ENCODE measurements at places on chromosomes 11 and 22.

GRCh38 chr11:74457356-74457755 lies 10.0 kb downstream of the KCNE3 start:
- no peak for DNase-seq

DNA sequence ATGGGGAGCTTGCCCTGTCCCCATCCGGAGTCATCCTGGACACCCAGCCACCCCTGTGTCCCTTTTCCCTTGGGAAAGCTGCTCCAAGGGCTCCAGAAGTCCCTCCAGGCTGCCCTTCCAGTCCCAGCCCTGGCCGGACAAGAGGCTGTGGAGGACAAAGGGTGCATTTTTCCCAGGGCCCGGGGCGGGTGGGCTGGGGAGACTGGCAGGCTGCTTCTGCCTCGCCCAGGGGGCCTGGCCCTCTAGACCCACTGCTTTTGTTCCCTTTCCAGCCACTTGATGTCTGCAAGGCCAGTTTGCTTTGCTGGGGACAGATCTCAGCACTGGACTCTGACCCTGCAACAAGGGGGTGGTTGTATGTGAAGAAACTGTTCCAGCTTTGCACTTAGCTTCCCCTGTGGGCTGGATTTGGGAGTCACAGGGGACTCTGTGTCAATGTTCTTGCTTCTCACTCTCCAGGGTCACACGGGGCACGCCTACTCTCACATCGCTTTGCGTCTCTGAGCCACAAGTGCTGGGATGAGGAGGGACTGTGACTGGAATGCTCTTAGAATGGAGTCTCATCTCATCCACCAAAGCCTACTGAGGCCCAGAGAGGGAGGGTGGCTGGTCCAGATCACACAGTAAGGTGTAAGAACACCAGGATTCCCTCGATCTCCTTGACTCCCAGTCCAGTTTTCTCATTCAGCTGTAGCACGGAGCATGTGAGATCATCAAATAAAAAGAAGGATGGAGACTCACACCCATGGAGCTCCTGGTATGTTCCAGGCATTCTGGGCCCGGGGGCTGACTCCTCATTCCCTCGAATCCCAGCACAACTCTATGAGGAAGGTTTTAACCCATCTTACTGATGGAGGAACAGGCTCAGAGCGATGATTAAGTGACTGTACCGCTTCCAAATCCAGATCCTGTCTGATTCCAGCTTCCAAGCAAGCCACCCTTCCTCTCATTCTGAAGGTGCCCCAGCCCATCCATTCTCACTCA lies 59.9 kb downstream of the FBXO7 start:
- DNase-seq = no peak

GRCh38 chr11:13033760-13034533 lies 24.8 kb downstream of the RASSF10 start:
- no peak for DNase-seq

DNA sequence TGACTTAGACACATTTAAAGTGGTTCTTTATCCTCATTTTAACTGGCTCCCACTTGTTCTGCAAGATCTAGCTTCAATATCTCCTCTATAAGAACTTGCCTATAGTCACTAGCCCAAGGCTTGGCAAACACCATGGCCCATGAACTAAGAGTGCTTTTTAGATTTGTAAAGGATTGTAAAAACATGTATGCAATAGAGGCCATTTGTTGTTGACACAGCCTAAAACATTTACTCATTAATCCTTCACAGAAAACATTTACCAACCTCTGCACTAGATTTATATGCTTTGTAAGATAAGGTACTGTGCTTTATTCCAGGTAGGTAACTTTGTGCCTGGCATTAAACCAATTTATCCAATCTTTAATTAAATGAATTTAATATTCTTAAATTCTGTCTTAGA lies 5.5 kb downstream of the HYLS1 start:
- DNase-seq = no peak

DNA sequence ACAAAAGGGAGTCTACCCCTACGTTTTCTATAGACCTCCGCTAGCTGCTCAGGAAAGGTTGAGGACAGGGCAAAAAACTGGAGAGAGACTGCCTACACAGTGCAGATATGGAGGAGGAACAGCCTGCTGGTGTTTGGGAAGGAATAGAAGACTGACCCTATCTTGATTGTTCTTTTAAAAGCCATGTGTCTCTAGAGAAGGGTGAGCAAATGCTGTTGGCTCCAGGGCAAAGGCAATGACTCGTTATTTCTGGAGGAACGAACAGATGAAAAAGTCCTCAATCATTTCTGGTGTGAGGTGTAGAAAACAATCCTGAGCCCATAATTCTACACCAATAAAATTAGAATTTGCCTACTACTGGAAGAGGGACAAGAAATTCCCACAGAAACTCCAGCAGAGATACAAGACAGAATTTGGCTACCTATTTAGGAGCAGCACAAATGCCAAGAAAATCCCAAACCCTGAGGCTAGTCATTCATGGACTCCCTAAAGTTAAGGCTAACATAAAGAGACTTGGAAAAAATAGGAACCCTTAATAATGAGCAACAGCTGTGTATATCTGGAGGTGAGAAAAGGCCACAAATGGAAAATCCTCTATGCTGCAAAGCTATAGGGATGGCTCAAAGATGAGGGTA lies 1206.3 kb upstream of the CNTN5 start:
- no peak for DNase-seq

DNA sequence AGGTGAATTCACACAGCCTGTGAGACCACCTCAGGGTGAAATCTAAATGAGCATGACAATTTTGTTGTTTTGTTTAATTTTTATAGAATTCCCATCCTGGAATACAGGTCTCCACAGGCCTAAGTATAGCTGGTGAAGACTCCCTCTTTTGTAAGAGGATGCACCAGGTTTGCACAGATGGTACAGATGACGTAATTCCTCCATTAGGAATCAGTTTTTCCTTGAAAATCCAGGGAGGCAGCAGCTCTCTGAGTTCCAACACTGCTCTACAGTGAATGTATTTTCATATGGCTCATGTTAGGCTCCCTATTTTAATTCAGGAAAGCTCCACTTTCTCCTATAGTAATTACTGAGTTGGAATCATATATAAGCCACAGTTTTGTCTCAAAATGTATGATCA lies 47.2 kb downstream of the USP28 start:
- no peak for DNase-seq

DNA sequence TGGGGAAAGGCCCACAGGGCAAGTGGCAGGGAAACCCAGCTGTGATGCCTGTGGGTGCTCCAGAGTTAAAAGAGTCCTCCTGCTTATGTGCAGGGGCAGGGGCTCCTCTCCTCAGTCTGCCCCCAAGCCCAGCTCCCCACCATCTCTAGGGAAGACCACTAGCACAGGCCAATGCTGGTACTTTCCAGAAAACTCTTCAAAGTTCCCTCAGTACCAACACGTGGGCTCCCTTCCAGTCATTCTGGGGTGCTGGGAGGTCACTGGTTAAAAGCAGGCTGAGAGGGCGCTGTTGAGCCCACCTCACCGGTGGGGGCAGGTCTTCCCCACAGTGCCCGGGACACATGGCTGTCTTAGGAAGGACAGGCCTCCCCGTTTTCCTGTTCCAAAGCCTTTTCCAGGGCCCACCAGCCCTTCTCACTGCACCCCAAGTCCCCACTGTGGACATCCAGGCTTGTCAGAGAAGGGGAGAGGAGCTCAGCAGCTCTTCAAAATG lies 154.6 kb downstream of the TRIM29 start:
- no peak for DNase-seq

- no peak for DNase-seq
Measured at GRCh38 chr22:29917052-29917902, 34.3 kb downstream of the MTMR3 start.

DNA sequence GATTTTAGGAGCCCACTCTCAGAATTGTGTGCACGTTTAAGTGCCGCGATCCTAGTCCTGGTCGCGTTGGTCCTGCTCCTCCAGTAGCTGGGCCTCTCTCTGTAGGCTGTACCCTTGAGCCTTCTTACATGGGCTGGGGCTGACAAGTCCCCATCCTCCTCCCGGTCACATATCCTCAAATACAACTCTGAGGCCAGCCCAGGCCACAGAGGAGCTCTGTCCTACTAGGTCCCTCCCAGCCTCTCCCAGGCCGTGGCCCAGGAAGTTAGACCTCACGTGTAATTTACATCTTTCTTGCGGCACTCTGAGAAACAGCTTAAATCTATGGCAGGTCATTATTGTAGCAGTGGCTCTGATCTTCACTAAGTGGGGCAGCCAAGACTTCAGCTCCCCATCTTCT lies 207.2 kb upstream of the TBCEL start:
- no peak for DNase-seq

Measured in SIG-M5 (cell line).